ENCODE measurements at places on chromosomes 4 and X.

- no peak for DNase-seq
Observed at GRCh38 chr4:33911959-33912358, 2332.4 kb downstream of the ARAP2 start.

- no peak for DNase-seq
Observed at GRCh38 chr4:140343303-140343702, 30.1 kb upstream of the SCOC start.

DNA sequence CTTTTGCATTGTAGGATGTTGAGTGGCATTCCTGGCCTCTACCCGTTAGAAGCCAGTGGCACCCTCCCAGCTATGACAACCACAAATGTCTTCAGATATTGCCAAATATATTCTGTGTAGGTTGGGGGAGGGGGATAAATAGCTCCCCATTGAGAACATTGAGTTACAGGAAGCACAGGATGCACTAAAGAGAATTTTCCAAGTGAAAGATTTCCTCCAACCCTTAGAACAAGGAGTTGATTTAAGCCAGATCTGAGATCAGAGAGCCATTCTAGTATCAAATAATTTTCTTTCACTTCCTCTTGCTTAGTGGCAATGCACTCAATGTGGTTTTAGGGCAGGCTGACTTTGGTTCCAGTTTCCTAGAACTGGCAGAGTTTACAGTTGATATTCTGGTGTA lies 436.6 kb downstream of the C4orf33 start:
- DNase-seq, result no peak

GRCh38 chr4:109939190-109939589 lies 26.5 kb downstream of the EGF start:
- no peak for DNase-seq

- no peak for DNase-seq
Observed at GRCh38 chrX:31931225-31931624, 859.4 kb upstream of the FTHL17 start.

GRCh38 chrX:267771-268261 lies 13.4 kb upstream of the PLCXD1 start:
- DNase-seq, result no peak

DNA sequence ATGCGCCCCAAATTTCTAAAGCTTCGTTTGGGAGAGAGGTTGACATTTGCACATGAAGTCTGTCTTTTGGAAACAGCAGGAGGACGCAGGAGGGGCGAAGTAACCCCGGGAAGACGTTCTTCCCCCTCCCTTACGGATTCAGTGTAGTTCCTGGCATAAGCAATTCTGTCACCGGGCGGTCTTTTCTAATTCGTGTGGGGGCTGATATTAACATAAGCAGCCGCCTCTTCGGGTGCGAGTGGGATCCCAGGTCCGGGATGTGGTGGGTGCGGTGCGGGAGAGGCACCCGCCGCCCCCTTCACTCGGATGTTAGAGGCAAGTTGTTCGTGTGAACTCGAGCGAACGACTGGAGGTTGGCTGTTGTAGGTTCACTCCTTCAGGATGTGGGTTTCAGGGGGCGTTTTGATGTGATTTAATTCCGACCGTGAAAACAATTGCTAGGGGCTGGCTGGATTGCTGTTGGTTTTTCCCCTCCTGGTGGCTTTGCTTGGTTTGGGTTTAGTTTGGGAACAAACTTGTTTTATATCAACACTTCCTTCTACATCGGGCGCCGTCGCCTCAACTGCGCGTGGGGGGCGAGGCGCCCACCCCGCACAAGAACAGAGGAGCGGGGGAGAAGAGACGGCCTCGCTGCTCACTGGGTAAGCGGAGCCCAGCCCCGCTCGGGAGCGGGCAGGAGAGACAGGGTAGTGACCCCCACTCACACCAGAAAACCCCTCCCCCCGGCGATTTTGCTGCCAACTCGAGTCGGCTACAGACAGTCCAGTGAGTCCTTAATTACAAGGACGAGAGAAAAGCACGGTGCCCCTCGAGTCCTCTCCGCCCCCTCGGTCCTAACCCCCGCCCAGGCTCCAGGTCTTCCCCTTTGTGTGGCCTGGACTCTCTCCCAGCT lies 2.9 kb upstream of the LEF1 start:
- no peak for DNase-seq

GRCh38 chrX:17814557-17814956 lies 46.5 kb downstream of the RAI2 start:
- DNase-seq, result no peak

DNA sequence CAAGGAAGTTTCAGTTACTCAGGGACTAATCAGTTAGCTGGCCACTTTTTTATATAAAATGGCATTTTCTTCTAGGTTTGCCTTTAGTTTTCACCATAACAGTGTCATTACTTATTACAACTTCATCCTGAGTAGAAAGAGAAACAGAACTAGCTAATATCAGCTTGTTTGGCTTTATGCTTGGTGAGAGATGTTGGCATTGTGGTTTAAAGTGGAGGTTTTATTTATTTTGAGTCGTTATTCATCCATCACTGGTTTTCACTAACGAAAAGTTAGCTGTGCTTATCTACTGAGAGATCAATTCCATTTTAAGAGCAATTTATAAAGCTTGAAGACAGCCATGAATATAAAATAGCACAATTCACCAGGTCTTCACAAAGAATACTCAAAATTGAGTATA lies 714.5 kb downstream of the GRID2 start:
- no peak for DNase-seq

DNA sequence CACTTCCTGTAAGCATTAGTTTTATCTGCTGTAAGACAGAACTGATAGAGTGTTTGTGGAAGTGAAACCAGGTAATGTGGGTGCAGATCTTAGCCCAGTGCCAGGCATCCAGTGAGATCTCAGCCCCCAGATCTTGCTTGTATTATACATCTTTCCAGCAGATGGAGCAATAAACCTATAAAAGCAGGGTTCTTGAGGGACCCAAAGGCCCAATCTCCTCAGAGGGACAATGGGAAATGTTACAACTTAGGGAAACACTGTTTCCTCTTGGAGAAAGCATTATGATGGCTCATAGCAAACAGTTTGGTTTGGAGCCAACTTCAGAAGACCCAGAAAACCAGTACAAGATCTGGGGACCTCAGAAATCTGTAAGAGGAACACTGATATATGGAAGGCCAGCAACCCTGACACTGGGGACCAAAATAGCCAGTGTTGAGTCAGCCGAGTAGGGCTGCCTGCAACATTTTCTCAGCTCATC lies 206.3 kb downstream of the SLC7A11 start:
- no peak for DNase-seq

GRCh38 chrX:115560978-115561604 lies at the start of gene PLS3:
Gene PLS3 (plus strand): TSS chrX:115561174. CDS start chrX:115610251, 49,077 bp downstream.
- DNase-seq, result no peak

DNA sequence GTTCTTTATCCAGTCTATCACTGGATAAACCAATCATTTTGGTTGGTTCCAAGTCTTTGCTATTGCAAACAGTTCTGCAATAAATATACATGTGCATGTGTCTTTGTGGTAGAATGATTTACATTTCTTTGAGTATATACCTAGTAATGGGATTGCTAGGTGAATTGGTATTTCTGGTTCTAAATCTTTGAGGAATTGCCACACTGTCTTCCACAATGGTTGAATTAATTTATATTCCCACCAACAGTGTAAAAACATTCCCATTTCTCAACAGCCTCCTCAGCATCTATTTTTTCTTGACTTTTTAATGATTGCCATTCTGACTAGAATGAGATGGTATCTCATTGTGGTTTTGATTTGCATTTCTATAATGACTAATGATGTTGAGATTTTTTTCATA lies 791.7 kb upstream of the AGA start:
- no peak for DNase-seq

- DNase-seq, result no peak
Observed at GRCh38 chrX:154655786-154656185, 2.4 kb upstream of the CTAG2 start.

DNA sequence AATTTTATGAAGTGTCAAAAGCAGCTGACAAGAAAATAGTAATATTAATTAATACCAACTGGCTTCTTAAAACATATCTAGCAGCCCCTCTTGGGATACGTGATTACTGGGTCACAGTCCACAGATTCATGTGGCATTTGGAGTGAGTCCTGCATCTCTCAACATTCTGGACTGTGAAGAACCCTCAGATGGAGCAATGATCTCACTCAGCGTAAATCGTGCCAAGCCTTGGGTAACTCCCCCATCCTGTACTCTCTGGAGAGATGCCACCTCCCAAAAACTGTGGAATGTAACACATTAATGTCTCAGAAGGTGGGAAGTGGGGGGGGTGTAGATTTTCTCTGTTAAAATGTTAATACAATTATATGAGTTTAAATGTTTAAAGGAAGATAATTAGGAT lies 118.2 kb upstream of the IQCM start:
- DNase-seq, result no peak

DNA sequence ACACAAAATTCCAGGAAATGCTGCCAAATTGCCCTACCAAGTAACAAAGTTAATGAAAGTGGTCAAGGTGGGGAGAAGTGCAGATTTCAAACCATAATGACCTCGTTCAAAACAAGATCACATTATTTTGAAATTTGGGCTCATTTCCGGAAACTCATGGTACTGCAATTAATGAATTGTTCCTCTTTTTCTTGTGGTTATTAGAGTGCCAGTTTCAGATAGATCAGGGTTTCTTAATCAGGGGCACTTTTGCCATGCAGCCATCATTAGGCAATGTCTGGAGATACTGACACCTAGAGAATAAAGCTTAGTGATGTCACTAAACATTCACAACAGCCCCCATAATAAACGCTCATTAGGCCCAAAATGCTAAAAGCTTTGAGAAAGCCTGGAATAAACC lies 381.5 kb upstream of the GALNT7 start:
- no peak for DNase-seq

GRCh38 chr4:81038636-81039350 lies 8.3 kb downstream of the BMP3 start:
- no peak for DNase-seq

DNA sequence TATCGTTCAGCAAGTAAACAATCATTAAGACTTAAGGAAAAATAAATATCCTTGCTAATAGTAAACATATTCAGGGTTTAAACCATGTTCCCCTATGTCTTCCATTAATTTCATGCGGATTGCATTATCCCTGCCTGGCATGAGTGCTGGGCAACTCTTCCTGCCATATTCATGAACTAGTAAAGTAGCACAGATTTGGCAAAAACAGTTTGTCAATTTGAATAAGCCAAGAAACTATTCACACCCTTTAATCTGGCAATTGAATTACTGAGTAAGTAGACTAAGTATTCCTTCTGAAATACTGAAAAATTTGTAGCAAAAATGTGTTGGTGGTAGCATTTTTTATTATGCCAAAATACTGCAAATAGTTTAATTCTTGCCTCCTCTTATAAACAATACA lies 512.0 kb downstream of the NLGN4X start:
- DNase-seq, result no peak

- no peak for DNase-seq
Observed at GRCh38 chr4:20337261-20337664, 85.6 kb downstream of the SLIT2 start.

DNA sequence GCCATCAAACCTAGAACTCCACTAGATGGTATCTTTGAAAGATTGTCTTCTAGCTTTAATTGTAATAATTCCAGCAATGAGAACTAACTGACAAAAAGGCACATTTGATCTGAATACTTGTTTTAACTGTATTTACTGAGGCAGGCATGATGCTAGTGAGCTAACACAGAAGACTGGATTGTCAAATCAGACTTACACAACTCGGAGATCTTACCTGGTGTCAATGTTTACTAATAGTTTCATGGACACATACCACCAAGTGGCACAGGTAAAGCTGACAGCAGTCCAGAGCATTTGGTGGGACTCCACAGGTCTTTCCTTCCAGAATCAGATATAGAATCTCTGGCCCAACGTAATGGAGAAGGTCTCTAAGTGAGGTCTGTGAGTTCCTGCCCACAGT lies 229.9 kb upstream of the BOD1L1 start:
- DNase-seq, result no peak

GRCh38 chr4:40731792-40732245 lies 17.9 kb upstream of the NSUN7 start:
- DNase-seq, result no peak

GRCh38 chrX:112816908-112817307 lies 23.7 kb downstream of the AMOT start:
- DNase-seq, result no peak

GRCh38 chrX:9184211-9184610 lies 150.3 kb upstream of the FAM9B start:
- DNase-seq, result no peak

DNA sequence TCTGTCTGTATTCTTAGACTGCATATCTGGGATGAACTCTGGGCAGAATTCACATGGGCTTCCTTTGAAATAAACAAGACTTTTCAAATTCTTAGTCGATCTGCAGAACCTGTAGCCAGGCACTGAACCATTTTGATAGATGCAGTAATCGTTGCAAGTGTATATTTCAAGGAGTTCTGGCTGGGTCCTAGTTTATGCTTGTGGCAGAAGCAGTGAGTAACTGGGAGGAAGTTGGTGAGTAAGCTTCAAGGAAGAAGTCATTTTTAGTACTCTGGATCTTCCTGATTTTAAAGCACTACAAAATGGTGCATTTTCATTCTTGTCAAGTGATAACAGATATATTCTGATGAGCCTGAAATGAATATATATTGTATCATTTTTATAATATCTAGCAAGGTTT lies 9.5 kb downstream of the HPRT1 start:
- DNase-seq, result no peak

- no peak for DNase-seq
Observed at GRCh38 chr4:38539501-38539900, 124.5 kb upstream of the KLF3 start.

DNA sequence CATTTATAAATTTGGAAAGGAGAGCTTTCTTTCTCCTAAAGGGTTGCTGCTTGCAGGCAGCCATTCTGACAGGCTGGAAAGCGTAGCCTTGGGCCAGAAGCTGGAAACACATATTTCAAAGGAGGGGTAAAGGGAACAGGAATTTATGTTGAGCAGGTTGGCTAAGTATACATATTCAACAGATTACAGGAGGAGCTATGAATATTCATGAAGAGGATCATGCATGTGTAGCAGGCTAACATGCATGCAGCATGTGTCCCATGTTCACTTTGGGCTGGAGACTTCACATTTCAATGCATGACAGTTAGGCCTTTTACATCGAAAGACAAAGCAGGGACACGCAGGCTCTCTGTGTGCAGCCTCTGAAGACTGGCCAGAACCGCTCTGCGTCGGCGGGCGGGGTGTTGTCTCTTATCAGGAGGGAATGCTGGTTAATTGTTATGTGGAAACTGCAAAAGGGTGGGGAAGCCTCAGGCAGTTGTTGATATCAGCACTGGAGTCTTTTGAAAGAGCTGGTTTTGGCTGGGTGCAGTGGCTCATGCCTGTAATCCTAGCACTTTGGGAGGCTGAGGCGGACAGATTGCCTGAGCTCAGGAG lies 31.5 kb downstream of the CASP3 start:
- no peak for DNase-seq

DNA sequence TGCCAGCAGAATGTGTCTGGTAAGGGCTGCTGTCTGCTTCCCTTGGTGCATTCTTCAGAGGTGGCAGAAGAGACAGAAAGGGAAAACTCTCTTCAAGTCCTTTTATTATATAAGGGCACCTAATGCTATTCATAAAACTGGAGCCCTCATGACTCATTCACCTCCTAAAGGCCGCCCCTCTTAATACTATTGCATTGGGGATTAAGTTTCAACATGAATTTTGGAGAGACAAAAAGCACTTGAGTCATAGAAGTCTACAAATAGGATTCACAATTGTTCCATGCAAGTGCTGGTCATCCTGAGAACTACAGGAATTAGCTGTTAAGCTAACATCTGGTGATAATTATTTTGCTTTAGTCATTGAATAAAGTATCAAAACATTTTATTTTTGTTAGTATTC lies 349.5 kb downstream of the HS3ST1 start:
- no peak for DNase-seq

- no peak for DNase-seq
Observed at GRCh38 chr4:149031399-149031798, 589.2 kb upstream of the NR3C2 start.
